ENCODE measurements at places on chromosomes 1 and 21. TPM values are rescaled to one million over a fixed set of nuclear protein-coding genes. Genes with fewer than 3 reads are reported as not detected.

Gene IL19
- total RNA-seq, result not detected

Gene TMPRSS15
- not detected for total RNA-seq

Gene TMPRSS2
- not detected for total RNA-seq

Gene OR2T33
- not detected for total RNA-seq

Gene HIPK1
- 38.2 TPM for total RNA-seq

Gene PDC
- total RNA-seq, result 0.27 TPM

Gene C8A
- not detected for total RNA-seq

Gene USP1
- 64.8 TPM for total RNA-seq

Gene SPRR1A
- not detected for total RNA-seq

Gene RSRP1
- 174 TPM for total RNA-seq

Gene SPRR2E
- not detected for total RNA-seq

Gene LDLRAD1
- total RNA-seq, result not detected

Gene WRAP73
- total RNA-seq, result 10.0 TPM

Gene CRP
- total RNA-seq, result not detected

Gene COL6A1
- 1,082 TPM for total RNA-seq

Gene GPA33
- not detected for total RNA-seq

Gene KLHDC9
- total RNA-seq, result 1.8 TPM

Gene SGIP1
- total RNA-seq, result 2.1 TPM

Gene SELL
- 0.27 TPM for total RNA-seq
